ENCODE measurements at places on chromosomes 16 and 17.

- DNase-seq: no peak
Observed at GRCh38 chr16:57480754-57481230, 5.5 kb downstream of the DOK4 start.

DNA sequence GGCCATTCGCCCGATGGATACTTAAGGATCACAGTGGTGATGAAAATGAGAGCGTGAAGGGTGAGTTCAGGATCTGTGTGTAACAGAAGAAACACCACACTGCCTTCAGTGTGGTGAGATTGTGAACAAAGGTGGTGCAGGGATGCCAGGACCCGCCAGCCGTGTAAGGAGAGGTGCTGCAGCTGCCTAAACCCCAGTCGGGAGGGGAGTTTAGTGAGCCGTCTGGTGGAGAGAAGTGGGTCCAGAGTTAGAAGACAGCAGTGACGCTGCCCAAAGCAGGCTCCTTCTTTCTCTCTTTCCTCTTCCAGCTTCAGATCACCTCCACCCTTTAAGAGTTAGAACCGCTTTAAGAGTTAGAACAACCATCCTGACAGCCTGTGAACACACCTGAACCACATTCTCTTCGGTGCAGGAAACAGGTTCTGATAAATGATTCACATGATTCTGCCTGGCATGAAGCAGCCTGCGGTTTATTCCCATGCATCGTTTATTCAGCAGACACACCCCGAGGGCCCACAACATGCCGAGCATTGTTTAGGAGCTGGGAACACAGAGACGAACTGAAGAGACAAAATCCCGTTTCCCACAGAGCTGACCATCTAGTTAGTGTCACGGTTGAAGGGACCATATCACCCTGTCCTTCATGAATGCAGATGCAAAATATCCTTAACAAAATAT, 84.0 kb upstream of the DNAH17 start:
- no peak for DNase-seq

GRCh38 chr16:84759061-84759460, 59.3 kb downstream of the USP10 start:
- DNase-seq: no peak

DNA sequence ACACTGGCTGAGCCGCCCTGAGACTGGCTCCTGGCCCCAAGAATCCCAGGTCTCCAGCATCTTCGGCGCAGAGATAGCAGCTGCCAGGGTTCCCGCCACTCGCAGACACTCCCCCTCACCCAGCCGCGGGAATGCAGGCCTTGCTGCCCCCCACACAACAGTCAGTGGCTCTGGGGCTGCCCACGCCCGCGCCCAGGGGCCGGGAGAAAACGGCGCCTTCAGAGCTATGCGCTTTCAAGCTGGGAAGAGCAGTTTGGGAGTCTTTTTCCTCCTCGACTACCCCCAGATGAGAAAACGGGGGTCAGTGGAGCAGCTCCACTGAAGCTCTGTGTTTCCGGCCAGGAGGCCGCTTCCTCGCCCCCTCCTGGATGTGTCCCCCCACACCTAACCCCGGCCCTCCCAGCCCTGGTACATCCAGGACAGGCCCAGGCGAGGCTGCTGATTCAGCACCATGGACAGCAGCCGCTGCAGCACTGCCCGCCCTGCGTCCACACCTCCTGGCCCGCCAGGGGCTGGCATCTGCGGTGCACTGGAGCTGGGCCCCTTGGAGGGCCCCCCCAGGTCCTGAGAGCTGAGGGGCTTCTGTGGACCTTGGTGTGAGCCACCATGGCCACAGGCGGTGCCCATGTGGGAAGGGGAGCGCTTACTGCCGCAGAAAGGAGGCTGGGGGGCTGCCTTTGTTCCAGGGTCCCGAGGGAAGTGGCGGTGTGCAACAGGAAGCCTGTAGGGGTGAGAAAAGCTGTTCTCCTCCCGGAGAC, 35.7 kb downstream of the CACNA1H start:
- DNase-seq: no peak

- DNase-seq: no peak
Observed at GRCh38 chr16:68349838-68350410, 39.1 kb downstream of the PRMT7 start.

- DNase-seq: no peak
Observed at GRCh38 chr16:50879873-50880695, 138.2 kb downstream of the CYLD start.

- DNase-seq: no peak
Observed at GRCh38 chr16:60712144-60712543, 1324.1 kb downstream of the CDH8 start.

GRCh38 chr17:67993998-67994361, 2.3 kb downstream of the C17orf58 start:
- no peak for DNase-seq

DNA sequence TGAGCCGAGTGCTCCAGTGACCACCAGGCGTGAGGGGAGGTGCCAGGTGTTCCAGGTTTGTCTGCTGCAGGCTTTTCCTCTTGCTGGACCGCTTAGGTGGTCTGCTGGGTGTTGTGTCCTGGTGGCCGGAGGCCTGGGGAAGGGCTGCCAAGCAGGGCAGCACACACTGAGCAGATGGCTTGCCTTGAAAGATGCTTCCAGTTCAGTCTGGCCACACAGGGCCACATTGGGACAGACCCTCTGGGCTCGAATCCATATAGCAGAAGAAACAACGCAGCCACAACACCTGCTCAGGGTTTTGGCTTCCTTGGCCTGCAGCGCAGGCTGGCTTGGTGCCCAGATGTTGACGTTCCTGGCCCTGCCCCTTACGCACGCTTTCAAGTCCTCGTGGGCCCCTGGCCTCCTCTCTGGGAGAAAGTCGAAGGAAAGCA, 24.8 kb downstream of the GINS2 start:
- DNase-seq: no peak

GRCh38 chr17:76452127-76452659, 759 bp downstream of the UBE2O start:
- no peak for DNase-seq

DNA sequence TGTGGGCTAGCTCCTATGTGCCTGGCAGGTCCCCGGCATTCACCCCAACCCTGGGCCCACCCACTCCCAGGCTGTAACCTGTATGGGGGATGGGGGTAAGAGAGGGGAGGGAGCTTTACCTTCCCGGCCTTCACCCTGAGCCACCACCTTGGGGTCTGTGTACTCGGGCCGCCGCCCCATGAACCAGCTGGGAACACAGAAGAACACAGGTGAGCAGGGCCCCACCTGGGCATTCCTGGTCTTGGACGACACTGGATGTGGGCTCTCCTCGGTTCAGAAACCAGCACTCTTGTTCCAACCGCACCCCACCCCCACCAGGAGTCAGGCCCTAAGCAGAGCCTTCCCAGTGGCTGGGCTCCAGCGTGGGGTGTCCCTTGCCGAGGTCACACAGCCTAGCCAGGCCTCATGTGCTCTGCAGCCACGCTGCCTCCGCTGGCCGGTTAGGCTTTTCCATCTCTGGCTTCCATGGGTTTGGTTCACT, 18.8 kb downstream of the B9D1 start:
- no peak for DNase-seq

DNA sequence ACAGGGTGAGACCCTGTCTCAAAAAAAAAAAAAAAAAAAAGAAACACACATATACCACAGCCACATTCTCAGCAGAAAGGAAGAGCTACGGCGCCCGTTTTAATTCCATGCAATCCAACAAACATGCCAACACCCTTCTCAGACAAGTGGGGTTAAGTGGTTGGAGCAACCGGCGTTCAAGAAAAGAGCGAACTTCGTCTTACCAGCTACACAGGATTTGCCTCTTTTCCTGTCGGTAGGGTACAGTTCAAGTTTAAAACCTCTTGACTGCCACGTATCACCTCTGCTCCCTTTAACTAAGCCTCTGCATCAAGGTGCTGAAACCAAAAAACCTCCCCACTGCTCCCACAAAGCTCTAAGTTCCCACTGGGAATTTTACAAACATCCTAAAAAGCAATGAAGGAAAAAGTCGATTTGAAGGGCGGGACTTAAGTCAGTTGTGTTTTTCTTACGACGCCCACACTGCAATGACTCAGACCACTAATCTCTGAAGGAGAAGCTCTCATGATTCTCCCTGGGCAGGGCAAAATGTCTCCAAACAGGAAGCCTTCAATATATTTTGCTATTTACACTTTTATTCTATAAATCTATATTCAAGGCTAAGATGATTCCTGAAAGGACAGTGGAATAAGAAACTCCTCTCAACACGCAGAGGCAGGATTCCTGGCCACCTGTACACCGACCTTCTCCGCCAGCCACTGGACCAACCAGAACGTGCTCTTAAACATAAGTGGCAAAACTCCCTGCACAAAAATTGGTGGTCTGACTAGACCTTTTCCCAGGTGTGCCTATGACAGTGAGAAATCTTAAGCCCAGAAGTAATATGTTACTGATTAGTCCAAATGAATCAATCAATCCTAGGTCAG, 18.8 kb downstream of the SRP68 start:
- DNase-seq: no peak

DNA sequence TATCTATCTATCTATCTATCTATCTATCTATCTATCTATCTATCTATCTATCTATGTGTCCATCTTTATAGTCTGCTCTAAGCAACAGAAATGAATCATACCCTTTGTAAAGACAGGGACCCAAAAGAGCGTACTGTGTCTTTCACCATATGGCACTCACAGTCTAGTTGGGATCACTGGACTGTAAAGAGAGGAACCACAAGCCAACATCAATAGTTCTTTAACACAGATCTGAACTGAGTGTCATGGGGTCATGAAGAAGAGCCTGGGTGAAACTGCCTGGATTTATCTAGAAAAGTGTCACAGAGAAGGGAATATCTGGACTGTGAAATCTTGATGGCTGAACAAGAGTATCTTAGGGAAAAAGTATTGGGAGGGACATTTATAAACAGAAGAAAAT, 619.1 kb upstream of the SOX9 start:
- no peak for DNase-seq

GRCh38 chr17:8856869-8857575, 10.5 kb downstream of the PIK3R6 start:
- DNase-seq: no peak

DNA sequence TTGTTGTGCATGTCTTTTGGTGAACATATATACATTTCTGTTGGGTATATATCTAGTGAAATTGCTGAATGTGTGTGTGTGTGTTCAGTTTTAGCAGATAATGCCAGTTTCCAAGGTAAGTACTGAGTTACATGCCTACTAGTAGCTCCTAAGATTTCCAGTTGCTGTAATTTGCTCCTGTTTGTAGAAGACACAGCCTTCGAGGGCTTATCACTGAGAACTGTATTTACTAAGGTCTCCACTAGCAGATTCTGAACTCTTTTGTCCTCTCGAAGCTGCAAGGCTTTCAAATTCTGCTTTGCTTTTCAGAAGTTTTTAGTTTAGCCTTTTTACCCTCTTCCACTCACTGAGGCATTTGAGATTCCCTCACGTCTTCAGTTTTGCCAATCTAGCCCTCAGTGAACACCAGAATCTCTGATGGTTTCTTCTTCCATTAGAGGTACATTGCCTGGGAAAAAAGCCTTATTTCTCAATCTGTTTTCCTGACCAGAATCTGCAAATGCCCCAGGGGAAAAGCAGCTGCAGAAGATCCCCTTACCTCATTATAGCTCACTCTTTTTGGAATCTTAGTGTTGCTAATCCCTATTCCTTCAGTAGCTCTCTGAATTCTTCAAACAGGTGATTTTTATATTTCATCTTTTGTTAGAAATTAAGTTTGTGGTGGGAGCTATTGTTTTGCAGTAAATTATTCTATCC, 52.9 kb downstream of the NF1 start:
- no peak for DNase-seq

DNA sequence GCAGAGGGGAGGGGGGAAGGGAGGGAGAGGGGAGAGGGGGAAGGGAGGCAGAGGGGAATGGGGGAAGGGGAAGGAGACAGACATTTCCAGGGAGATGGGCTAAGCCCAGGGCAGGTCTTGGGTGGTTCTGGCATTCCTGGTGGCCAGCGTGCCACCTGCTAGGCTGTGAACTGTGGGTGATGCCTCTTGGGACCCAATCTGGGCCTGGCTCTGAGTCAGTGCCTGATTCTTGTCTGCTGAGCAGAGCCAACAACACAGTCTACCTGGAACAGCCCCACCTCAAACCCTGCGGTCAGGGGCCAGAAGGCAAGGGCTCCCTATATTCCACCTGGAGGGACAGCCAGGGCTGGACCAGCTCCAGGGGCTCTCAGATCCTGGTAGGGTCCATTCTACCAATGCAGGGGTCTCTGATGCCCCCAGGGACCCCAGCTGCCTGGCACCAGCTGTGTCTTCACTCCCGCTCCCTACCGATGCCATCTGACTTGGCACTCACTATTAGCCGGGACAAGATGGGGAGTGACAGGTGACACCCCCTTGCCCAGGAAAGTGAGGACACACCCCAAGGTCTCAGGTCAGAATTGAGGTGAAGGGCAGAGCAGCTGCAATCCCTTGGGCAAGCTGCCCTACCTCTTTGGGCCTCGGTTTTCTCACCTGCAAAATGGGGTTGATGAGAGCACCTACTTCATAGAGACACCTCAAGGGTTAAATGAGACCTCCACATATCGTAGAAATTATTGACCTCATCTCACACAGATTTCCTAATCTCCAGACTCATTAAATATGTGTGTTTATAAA, 87.2 kb downstream of the LITAF start:
- DNase-seq: no peak

DNA sequence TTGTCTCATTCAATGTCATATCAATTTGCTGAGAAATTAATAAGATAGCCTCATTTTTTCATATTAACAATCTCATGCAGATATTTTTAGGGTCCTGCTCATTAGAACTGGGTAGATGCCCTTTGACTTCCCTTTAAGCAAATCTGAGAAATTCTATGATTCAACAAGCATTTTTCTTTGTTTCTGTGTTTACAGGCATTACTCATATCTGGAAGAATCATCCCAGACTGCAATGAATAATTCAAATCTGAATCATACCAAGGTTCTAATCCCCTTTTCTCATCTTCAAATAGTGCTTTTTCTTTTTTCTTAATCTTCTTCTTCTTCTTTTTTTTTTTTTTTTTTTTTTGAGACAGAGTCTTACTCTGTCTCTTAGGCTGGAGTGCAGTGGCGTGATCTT, 69.2 kb upstream of the KIFC3 start:
- DNase-seq: no peak

DNA sequence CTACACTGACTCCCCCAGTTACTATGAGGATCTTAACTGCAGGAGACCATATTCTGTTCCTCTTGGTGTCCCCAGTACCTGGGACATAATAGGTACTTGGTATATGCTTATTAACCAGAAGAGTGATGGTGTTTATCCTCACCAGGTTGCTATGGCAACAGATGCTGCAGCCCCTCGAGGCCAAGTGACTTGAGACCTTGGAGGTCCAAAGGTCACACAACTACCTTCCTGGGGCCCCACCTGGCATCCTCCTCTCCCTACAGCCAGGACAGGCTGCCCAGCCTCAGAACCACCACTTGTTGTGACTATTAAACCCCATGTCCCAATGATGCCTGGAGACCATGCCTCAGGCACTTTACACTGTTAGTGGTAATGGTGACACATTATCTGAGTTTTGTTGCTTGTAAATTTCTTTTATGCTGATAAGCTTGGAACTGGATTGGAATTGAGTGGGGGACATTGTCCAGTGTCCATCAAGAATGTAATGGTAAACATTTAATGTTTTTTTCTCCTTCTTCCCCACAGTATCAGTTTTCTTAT, 189.4 kb downstream of the CCDC182 start:
- DNase-seq: no peak

Measured in stimulated activated CD8-positive, alpha-beta memory T cell treated with anti-CD3 and anti-CD28 coated beads, Interleukin-7, amount 100 ng/mL, for 1 hour (primary cell).